ENCODE measurements at places on chromosomes 2 and 18.
A peak's percentile ranks its signal among the peaks of the same experiment; 100 is the strongest.

DNA sequence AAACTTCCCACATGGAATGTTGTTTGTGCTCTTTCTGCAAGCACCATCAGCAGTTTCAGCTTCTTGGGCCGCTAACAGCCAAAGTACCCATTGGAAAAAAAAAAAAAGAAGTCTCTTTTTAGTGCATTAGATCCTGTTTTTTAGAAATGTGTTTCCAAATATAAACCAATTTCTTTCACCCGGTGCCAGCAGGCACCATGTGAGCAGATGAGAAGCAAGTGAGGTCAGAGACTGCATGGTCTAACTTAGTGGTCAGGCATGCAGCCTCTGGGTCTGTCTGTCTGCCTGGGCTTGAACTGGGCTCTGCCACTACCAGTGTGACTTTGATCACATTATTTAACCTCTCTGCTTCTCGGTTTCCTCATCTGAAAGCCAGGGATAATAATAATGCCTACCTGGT is 75.2 kb upstream of the NRP2 start:
- DNase-seq, result no peak

GRCh38 chr2:26838121-26838906 is 9.6 kb upstream of the DPYSL5 start:
- DNase-seq, result no peak

DNA sequence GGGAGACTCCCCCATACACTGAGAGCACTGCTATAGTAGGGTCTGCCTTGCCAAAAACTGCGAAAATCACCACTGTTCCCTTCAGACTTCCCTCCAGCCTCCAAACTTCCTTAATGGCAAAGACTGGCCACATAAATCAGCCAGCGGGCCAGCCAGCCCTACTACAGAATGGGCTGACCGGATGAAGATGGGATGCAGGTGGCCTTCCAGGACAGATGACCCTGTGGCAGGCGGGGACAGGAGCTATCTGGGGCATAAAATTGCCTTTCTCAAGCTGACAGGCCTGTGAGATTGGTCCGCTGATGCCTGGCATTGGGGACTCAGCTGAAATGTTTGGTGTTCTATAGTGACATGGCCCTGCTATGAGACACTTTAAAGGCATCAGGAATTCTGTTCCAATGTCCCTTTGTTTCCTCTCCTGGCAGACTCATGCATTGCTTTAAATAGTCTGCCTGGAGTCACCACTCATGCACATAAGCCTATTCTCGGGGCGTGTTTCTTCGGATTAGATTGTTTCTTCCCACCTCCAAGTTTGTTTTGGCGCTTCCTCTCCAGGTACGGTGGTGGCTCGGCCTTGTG is 135.9 kb downstream of the ALPK2 start:
- no peak for DNase-seq

DNA sequence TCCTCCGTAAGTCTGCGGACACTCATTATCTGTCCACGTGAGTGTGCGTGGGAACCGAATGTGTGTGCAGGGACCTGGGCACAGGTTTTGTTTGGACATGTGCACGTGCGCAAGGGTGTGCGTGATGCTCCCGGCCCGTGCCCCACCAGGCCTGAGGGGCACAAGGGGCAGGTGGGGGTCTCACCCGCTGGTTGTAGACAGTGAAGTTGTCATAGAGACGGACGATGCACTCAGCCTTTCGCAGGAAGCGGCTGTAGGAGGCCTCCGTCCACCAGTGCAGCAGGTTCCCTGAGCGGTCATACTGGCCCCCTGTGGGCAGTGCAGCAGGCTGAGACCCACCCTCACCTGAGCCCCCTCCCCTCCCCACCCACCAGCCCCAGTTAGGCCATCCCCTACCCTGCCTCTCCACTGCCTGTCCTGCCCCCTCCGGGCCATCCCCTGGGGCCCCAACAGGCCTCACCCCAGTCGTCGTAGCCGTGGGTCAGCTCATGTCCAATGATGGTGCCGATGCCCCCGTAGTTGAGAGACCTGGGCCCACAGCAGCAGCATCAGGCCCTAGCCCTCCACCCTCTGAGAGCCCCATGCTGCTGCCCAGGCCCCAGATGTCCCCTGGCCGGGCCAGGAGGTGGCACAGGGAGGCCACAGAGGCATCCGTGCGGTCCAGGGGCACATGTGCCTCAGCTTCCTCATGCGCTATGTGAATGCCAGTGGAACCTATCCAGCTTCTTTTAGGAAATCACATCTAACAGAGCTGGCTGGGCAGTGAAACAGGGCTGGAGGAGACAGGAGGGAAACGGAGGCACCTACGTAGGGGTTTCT is 6.1 kb downstream of the ECEL1 start:
- DNase-seq, result no peak

- DNase-seq, result peak; percentile 61
Measured at GRCh38 chr2:218387369-218388194, 5.5 kb downstream of the SLC11A1 start.

DNA sequence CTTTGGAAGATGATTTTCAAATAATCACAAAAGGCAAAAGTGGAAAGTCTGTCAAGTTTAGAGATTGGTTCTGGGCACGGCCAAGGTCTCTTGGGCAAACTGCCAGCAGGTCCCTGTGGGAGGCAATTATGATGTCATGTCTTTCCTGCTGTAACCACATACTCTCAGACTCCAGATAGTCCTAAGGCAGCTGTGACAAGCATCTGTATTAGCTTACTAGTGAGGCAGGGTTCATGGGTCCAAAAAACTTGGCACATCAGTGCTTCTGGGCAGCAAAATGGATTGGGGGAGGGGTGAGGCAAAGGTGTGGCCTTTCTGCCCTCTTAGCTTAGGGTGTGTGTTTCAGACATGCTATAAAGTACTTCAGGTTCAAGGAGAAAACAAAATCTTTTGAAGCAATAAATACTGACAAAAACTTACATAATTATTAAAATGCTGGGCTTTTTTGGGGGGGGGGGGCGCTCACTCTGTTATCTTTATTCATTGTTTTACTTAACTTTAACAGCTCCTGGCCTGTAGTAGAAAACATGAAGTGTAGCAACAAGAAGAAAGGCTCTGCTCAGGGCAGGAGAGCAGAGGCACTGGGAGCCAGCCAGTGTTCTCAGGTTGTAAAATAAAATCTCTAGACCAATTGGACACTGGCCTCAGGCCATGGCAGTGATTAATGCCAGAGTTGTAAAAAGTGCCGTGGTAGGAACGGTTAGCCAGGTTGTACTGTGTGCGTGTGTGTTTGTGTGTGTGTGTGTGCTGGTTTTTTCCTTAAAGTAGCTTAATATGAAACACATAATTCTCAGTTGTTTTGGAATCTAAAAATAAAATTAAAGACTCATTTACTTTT is 14.3 kb upstream of the TANC1 start:
- no peak for DNase-seq

GRCh38 chr2:23574919-23575654 is 190.1 kb downstream of the KLHL29 start:
- no peak for DNase-seq

DNA sequence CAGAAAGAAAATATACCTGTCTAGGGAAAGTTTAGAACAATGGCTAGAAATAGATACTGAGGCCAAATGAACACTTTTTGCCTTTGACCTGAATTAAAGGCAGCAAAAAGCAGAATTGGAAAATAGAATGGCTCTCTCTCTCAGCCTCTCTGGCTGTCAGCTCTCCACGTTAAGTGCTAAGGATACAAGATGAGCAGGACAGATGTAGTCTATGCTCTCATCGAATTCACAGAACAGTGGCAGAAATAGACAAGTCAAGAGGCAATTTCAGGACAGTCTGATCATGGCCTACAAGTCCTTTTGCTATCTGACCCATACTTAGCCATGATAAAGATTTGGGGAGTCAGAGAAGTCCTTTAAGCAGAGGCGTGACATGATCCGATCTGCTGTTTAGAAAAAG is 120.2 kb upstream of the CREB1 start:
- no peak for DNase-seq

- DNase-seq, result no peak
Measured at GRCh38 chr2:181779288-181780021, 99.1 kb upstream of the NEUROD1 start.

GRCh38 chr2:101909760-101910159 is 82.0 kb upstream of the IL1R2 start:
- no peak for DNase-seq

GRCh38 chr18:22528291-22528690 is 110.6 kb upstream of the CTAGE1 start:
- no peak for DNase-seq

- peak; percentile 38 for DNase-seq
Measured at GRCh38 chr18:73563901-73564472, 583.6 kb downstream of the FBXO15 start.

DNA sequence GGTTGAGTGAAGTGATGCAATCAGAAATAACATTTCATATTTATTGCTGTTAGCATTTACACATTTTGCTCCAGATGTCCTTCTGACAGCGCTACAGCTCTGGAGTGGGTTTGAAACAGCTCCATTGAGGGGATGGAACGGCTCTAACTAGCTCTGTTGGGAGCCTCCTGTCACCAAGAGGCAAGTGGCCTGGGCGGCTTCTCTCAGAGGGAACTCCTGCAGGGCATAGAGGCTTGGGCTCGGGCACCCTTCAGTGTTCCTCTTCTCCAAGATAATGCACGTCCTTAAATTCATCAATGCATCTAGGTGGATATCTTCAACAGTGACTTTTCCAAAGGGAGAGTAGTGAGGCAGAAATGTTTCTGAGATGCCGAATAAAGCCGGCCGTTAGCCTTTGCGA is 122.5 kb downstream of the CNTNAP5 start:
- no peak for DNase-seq
